NCI-H526 treated with DMSO at 0.1 percent for 48 hours (cell line): ENCODE measurements at places on chromosomes 12 and 14.

- no peak for DNase-seq
Observed at GRCh38 chr12:49537752-49538509, 899 bp upstream of the KCNH3 start.

GRCh38 chr12:29035112-29035511 lies 114.0 kb upstream of the FAR2 start:
- no peak for DNase-seq

DNA sequence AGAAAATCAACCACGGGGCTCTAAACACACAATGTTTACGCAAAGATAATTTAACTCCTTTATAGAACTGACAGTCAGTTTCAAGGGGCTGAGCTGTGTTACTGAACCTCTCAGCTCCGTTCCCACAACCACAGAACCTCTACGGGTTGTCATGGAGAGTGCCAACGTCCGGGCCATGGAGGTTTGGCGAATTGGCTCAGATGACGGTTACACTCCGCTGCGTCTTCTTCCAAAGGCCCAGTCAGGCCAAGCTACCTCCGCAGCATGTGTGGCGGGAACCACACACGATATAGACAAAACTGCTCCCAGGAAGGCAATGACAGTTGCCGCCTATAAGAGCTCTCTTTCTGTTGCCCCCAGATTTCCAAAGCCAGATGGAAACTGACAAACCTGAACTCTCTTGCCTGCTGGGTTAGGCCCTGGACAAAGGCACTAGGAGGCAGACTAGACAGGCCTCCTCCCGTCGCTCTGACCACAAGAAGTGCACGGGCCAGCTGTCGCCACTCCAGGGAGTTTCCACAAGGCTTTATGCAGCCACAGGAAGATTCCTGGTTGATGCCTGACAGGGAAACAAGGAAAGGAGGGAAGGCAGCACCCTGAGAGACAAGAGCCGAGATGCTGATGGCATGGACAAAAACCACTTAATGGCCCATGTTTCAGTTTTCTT lies 30.3 kb downstream of the CCDC88C start:
- DNase-seq, result no peak

GRCh38 chr12:69905801-69906200 lies 80.8 kb downstream of the MYRFL start:
- no peak for DNase-seq

GRCh38 chr14:88188745-88189416 lies 134.2 kb downstream of the KCNK10 start:
- DNase-seq, result no peak

DNA sequence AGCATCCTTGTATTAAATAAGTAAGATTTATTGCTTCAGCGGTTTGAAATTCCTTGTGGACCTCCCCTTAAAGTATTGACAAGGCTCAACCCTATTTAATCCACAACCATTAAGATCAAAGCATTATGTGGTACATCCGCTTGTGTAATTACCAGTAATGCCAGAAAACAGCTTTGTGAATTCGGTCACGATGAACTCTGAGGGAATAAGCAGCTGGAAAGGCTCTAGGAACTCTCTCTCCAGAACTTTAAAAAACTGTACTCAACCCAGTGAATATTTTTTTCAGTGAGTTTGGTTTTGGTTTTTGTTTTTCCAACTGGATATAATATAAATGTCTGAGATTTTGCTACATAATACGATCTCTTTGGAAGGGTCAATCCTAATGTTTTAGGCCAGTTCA lies 49.3 kb upstream of the DIO2 start:
- no peak for DNase-seq

DNA sequence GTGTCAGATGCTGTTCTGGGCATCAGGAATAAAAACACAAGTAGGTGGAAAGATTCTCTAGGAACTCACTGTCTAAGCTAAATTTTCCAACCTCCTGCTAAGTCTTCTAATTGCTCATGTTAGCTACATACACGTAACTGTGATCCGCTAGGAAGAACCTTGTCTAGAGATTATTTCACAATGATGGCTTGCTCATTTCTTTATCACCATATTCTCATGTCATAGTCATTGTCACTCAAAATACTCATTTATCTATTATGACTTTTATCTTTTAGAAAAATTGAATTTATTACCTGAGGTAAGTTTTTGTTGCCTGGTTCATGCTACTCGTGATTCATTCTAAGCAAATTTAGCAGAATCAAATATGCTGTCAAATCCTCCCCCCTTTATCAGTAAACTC lies 1402.4 kb upstream of the FLRT2 start:
- no peak for DNase-seq

- no peak for DNase-seq
Observed at GRCh38 chr12:53185582-53186153, 4.9 kb upstream of the CSAD start.

- DNase-seq, result no peak
Observed at GRCh38 chr14:69214393-69214792, 23.1 kb downstream of the EXD2 start.

- DNase-seq, result no peak
Observed at GRCh38 chr12:52976574-52977071, 27.7 kb downstream of the KRT18 start.

- no peak for DNase-seq
Observed at GRCh38 chr14:99286761-99287160, 14.8 kb upstream of the BCL11B start.

DNA sequence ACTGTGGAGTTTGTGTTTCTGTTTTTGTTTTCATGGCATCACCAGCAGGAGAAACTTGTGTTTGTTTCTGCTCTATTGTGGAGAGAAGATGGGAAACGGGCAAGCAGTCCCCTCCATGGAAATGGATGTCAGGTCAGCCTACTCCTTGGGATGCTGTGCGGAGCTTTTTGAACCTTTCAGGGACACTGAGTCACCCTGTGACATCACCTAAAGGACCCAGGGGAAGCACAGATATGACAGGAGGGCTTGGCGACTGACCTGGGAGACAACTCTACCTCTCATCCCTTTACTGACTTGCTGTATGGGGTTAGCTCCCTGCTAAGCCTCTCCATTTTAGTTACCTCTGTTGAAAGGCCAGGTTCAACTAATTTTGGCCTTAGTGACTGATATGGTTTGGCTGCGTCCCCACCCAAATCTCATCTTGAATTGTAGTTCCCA lies 706.9 kb upstream of the TMEM132C start:
- no peak for DNase-seq

DNA sequence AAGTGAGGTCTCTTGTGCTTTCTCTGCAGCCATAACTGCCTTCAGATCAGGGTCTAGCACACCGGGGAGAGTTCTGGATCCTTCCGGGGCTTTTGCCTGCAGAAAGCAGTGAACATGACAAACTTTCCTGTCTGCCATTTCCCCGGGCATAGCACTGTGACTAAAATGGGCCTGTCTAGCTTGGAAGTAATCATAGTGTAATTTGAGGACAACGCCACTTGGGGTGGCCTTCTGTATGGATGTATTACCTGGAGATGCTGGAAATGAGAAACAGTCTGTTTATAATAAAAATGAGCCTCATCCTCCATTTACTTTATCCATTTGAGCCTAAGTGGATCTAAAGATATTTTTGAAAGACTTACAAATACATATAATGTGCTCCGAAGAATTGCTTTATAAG lies 453.7 kb downstream of the VRK1 start:
- DNase-seq, result no peak

DNA sequence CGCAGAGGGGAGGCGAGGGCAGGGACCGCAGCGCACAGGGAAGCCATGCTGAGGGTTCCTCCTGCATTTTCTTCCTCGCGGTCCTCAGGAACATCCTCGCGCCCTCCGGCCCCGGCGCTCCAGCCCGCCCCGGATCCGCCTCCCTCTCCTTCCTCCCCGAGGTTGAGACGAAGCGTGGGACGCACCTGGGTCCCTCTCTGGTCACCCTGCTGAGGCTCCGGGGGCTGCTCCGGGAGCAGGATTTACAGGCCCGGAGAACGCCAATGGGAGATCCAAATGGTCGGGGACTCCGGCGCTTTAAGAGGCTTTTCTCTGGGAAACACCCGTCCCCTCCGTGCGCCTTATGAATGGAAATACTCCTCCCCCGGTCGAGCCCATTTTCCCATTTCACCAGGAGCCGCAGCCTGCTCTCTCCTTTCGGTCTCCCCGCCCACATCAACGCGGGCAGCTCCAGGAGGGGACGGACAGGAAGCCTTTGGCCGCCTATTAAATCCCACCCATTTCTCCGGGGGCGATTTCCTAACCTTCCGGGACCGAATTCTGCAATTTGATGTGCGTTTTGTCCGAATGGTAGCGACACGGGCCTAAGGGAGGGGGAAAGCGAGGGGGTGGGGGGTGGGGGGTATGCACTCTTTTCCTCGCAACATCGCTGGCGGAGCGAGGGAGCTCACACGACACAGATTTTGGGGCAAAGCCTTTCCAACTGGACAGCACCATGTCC lies at the start of gene UNC79:
Gene UNC79, plus strand, starts transcription at position 625 of the 721 bp plus-strand sequence. Its CDS starts 91 bp downstream, at position 716.
- DNase-seq, result peak; percentile 71

- DNase-seq, result no peak
Observed at GRCh38 chr12:75937486-75937885, 94.1 kb downstream of the PHLDA1 start.

GRCh38 chr12:94650143-94651056 lies at the start of gene TMCC3:
Gene TMCC3, minus strand, starts transcription at chr12:94650557. Its CDS starts 127 bp downstream, at chr12:94650430.
- DNase-seq, result peak; percentile 15

GRCh38 chr14:58941629-58942028 lies 246.8 kb upstream of the DAAM1 start:
- DNase-seq, result no peak

DNA sequence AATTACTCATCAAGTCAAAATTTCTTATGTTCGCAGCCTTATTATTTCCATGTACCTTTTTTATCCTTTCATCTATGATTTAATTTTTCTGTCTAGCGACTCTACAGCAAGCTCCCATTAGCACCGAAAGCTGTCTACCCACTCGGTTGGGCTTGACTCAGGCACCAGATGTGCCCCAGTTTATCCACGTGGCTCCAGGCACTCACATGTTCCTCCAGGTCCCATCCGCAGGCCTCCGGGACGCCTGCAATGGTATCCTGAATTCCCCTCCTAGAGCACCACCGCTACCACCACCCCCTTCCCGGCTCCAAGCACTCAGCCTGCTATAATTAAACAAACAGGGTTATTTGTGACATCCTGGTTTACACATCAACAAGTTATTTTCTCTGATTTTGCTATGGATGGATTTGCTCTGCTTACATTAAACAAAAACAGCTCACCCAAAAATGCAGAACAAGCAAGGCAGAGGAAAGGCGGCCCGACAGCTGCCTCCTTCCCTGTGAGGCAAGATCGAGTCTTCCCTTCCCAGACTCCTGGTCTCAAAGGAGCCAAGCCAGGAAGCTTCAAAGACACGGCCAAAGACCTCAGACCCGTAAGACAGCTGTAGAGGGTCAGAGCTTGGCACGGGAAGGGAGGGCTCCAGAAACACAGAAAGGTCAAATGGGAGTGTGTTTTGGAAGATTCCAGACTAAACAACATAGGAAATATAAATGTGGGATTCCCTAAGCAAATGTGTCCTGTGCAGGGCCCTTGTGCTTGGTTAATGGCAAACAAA lies 253.8 kb downstream of the TTC8 start:
- no peak for DNase-seq

DNA sequence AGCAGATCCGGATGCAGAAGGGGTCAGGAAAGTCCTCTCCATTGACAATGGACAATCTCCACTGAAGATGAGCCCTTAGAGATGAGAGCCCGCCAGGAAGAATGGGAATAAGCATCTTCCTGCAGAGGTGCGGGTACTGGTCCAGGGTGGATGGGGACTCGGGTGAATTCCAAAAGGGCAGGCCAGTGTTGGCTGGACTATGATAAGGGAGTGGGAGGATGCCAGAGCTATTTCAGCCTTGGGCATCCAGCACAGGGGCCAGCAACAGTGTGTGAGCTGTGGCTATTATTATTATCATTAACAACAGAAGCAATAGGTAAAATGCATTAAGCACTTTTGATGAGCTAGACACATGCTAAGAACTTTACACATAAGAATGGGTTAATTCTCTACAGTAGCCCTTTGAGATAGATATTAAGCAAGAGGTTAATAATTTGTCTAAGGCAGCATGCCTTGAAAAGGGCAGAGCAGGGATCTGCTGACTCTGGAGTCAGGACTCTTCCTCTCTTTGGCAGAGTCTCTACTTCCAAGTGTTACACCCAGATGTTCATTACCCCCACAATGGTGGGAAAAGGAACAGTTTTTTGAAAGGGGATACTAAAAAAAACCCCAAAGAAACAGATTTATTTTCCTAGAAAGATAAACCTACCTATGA lies 55.2 kb downstream of the PRICKLE1 start:
- no peak for DNase-seq

GRCh38 chr14:83894568-83894967 lies 1635.4 kb upstream of the FLRT2 start:
- no peak for DNase-seq

- DNase-seq, result no peak
Observed at GRCh38 chr12:91722072-91722471, 423.6 kb downstream of the BTG1 start.

GRCh38 chr14:96069421-96069820 lies 30.3 kb downstream of the C14orf132 start:
- DNase-seq, result no peak

GRCh38 chr12:11749943-11750690 lies 100.6 kb downstream of the ETV6 start:
- DNase-seq, result no peak

GRCh38 chr14:81295958-81296923 lies 75.5 kb upstream of the GTF2A1 start:
- no peak for DNase-seq

- DNase-seq, result no peak
Observed at GRCh38 chr14:76396714-76397187, 20.8 kb downstream of the ESRRB start.

DNA sequence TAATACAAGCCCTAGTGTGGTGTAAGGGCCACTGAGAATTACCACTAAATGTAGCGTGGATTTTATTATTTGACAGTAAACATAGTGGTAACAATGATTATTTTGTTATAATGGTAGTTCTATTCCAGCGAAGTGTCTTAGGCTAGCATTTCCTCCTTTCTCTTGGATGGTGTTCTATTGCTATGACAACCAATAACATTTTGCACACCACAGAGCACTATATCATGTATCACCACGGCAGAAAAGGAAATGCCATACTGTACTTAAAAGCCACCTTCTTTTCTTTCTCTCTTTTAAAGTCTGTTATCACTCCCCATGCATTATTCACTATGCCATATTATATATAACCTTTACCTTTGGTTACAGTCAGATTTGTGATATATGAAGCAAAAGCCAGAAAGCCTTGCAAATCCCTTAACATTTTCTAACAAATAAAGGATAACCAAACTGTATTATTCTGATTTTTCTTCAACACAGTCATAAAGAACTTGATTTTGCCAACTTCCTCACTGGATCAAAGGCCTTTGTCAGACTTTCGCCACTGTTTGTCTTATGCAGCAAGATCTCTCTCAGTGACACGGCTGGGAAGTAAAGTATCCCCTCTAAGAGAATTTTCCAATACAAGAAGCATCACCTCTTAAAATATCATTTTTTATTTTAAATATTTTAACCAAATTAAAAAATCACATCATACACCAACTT lies 195.8 kb downstream of the FOXN3 start:
- DNase-seq, result no peak
